Kidney (tissue), 22 donors: ENCODE measurements at places on chromosomes 5 and 9. TPM values are rescaled to one million over a fixed set of nuclear protein-coding genes. Genes with fewer than 3 reads are reported as not detected.
A peak's percentile ranks its signal among the peaks of the same experiment; 100 is the strongest.

DNA sequence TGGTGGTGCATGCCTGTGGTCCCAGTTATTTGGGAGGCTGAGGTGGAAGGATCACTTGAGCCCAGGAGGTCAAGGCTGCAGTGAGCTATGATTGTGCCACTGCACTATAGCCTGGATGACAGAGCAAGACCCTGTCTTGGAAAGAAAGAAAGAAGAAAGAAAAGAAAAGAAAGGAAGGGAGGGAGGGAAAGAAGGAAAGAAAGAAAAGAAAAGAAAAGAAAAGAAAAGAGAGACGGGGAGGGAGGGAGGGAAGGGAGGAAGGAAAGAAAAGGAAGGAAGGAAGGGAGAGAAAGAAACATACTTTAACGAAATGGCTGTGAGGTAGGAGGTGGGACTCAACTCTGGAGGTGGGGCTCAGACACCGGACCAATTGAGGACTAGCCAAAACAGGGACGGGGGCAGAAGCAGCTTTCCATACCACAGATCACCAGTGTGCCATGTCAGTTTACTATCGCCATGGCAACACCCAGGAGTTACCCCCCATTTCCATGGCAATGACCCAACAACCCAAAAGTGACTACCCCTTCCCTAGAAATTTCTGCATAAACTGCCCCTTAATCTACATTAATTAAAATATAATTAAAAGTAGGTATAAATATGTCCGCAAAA is 21.3 kb downstream of the PTGES start:
- no peak for DNase-seq

DNA sequence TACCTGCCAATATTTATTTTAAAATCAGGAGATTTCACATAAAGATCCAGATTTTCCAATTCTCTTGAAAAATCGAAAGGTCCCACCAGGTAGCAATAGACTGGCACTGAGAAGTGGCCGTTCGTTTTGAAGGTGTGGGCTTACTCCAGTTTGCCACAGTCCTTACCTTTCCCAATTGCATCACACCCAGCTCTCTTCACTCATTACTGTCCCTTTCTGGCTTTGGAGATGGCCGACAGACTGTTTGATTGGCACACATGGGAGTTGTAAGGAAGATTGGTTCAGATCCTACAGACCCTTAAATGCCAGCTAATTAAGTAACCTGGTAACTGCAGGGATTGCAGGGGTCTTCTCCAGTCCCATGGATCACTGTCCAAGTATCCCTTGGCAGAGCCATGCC is 68.7 kb upstream of the LARP1 start:
- DNase-seq, result no peak

- DNase-seq, result no peak
Observed at GRCh38 chr9:137428311-137428630, 5.1 kb downstream of the NOXA1 start.

DNA sequence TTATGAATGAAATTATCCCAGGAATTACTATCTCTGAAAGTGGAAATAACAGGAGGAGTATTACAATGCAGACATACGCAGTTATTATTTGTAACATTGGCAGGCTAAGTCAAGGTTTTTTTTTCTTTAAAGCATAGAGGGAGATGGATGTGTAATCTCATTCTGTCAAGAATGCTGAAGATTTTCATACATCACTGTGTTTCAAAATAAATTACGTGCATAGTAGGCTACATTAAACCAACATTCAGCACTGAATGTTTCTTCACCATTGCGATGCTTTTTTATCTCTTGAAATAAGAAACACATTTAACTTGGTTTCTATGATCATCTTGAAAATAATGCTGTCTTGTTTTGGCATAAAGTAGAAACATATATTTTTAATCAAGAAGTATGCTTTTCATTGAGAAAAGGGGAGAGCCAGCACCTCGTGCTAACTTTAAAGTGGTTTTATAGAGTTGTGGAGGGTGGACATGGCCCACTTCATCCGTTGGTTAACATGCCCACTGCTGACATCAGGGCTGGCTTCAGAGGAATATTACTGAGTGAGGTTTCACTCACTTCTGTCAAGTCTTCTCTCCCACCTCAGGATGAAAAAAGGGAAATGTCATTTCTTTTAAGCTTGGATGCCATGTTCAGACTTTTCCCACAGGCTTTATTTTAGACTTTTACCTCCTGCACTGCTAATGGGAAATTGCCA is 203.6 kb upstream of the MEF2C start:
- DNase-seq, result no peak

GRCh38 chr5:62299600-62299999 is 6.4 kb upstream of the KIF2A start:
- no peak for DNase-seq

- DNase-seq, result no peak
Observed at GRCh38 chr9:123893115-123893514, 36.8 kb downstream of the DENND1A start.

GRCh38 chr5:6649186-6649585 is 15.9 kb downstream of the SRD5A1 start:
- no peak for DNase-seq

DNA sequence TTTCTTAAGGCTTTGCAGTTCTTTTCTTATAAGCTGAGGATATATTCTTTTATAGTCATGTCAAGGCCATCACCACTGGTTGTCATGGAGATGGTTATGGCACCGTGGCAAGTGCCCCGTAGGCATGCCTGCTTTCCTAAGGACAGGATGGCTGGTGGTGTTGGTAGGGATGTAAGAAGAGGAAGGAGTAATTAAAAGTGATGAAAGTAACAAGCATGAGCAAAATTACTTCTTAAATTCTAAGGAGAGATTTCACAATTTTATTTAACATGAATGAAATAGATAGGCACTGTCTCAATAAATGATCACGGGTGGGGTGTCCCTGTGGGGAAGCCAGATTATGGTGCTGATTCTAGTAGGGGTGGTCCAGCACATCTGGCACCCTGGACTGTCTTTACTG is 290.2 kb upstream of the KLF4 start:
- no peak for DNase-seq

DNA sequence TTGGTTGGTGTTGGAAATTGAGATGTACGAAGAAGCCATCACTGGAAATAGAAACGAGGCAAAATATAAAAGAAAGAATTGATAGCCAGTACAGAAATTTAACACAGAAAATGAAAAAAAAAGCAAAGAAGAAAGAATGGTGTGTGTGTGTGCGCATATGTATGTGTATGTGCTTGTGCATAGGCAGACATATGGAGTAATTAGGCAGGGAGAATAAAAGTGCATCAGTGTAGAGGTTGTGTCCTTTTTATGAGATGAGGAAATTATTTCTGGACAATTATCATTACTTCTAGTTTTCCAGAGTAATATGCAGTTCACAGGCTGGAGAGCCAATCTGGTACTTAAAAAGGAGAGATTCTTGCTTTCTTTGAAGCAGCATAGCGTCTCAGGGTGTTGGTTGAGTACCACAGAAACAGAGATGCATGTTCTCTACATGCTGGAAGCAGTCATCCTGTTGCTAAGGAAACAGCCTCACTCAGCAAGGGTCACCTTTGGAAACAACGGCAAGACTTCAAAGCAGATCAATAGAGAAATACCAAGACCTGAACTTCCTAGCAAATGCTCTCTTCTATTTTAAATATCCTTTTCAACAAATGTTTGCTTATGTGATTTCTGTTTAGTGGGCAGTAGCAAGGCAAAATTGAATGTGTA is 172.7 kb downstream of the TAF11L14 start:
- DNase-seq, result no peak

DNA sequence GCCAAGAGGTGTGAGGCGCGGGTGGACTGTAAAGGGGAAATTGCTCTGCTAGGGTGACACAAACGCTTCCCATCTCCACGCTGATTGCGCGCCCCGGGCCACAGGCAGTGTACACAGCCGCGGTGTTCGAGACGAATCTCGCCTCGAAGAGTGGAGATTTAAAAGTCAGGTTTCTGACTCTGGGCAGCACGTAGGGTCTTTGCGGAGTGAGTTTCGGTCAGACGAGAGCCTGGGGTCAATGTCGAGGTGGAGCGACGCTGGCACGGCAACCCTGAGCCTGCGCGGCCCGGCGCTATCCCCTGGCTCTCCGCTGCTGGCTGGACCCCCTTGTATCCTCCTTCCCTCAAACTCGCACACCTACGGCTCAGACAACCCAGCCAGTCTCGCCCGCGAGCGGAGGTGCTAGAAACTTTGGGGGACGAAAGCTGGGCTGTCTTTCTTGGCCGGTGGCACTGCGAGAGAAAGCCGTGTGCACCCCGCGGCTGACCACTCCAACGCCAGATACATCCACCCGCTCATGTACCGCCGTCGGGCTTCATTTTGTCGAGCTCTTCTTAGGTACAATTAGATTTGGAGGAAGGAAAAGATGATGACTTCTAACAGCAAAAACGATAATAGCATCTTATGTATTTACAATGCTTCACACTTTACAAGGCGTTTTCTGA is 5.4 kb upstream of the FOXB2 start:
- DNase-seq, result no peak

GRCh38 chr5:131282235-131282634 is 18.4 kb downstream of the CDC42SE2 start:
- DNase-seq, result no peak

DNA sequence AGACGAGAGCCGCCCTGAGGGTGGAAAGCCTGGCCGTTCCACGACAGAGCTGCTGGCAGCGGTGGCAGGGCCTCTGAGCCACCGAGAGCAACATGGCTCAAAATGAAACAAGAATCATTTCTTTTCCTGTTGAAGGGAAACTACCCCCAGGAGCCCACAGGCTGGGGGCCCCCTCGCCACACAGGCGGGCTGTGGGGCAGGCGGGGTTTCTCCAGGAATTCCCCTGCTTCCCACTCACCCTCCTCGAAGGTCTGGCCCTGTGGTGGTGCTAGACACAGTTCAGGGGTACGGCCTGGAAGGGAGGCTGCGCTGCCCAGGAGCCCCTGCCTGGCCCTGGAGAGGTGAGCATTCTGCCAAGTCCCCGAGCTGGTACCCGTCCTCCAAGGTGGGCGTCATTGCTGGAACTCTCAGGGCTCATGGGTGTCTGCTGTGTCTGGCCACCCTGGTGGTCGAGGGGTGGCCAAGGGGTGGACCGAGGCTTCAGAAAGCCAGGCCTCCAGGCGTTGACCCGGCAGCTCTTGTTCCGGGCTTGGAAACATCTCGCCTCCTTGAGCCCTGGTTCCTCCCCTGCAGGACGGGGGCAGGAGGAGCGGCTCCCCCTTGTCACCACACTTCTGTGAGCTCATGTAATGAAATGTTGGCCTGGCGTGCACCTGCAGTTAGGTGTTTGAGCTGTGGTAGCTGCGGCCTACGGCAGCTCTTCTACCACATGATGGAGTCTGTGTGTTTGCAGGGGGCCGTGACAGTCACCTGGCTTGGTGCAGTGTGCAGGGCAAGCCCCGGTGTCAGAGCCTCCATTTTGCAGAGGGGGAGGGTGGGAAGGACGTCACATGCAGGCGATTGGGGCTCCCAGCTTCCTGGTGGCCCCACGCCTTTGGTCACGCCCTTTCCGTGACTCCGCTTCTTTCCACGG is 65.3 kb downstream of the RXRA start:
- DNase-seq, result no peak

DNA sequence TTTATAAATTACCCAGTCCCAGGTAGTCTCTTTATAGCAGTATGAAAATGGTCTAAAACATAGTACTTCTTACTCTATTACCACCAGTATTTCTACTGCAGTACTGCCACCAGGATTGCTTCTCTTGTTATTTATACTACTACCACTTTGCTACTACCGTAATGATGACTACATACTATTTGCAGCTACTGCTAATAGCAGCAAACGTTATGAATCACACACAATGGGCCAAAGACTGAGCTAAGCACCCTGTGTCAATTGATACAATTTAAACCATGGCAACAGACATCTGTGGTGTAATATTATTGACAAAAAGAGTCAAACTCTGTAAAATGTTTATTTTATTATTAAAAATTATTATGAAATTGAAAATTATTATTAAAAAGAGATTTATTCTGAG is 15.3 kb upstream of the KIF12 start:
- DNase-seq, result no peak

- DNase-seq, result no peak
Observed at GRCh38 chr9:122158202-122158601, 1.4 kb downstream of the NDUFA8 start.

DNA sequence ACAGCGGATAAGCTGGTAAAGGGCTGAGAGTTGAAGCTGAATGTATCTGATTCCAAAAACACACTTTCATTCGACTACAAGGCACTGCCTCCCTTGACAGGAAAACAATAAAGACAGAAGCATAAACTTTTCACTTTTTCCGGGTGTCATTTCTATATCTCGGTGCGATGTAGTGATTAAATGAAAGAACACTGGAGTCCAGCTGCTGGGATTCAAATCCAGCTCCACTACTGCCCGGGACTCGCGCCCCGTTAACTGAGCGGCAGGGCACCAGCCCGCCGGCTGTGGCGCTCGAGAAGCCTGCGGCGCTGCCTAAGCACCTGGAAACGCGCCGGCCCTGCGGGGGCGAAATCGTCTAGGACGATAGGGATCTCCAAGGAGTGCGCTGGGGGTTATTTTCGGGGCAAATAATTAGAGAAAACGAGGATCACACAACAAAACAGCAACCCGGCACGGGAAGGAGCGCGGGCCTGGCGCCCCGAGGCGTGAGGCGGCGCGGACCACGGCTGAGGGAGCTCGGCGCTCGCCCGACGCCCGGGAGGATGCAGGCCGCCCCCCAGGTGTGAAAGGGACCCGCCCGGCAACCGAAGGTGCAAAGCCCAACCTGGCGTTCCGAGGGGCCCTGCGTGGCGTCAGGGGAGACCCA is 837 bp downstream of the UIMC1 start:
- peak; percentile 89 for DNase-seq

DNA sequence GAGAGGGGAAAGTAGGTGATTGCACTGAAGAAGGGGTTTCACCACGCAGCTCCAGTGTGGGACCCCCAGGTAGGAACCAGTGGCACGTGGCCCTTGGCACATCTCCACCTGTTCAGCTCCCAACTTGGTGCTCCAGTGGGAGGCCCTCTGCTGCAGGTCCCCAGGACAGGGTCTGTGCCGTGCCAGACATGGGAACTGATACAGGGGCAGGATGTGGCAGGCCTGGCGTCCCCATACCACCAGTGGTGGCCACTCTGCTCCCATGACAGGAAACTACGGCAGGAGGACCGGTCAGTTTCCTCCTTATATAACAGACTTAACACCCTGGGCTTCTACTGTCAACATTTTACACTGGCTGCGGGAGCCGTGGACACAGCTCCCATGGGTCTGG is 67.3 kb downstream of the PSMB7 start:
- DNase-seq, result peak; percentile 62

GRCh38 chr9:131405428-131405827 is 11.5 kb downstream of the PRRC2B start:
- no peak for DNase-seq

F2RL2 gene
- polyA plus RNA-seq, result 0.32 TPM

FOXI1 gene
- polyA plus RNA-seq, result 48.5 TPM

KCTD16 gene
- polyA plus RNA-seq, result 0.24 TPM

DOCK2 gene
- 1.0 TPM for polyA plus RNA-seq

PPP3R2 gene
- not detected for polyA plus RNA-seq

MOCS2 gene
- polyA plus RNA-seq, result 168 TPM

FBP2 gene
- not detected for polyA plus RNA-seq

LCN1 gene
- polyA plus RNA-seq, result not detected

SNCB gene
- not detected for polyA plus RNA-seq

AMBP gene
- polyA plus RNA-seq, result 43.5 TPM

PLPP7 gene
- 5.5 TPM for polyA plus RNA-seq

MSX2 gene
- 0.37 TPM for polyA plus RNA-seq

CCDC192 gene
- not detected for polyA plus RNA-seq
